ENCODE measurements at places on chromosomes 13 and 19. TPM values are rescaled to one million over a fixed set of nuclear protein-coding genes. Genes with fewer than 3 reads are reported as not detected.

- no peak overlapping the region for H3K4me3 ChIP-seq
- H3K36me3 ChIP-seq, result peaks cover 6% of the 10 kb centered on the region
- peaks cover 48% of the 10 kb centered on the region for H3K27me3 ChIP-seq
- H3K27ac ChIP-seq, result no peak overlapping the region
Measured at GRCh38 chr19:53908106-53908934, 758 bp upstream of the CACNG7 start.

- H3K4me1 ChIP-seq, result no peaks in the 10 kb centered on the region
- H3K4me3 ChIP-seq, result no peak overlapping the region
- H3K27me3 ChIP-seq, result no peaks in the 10 kb centered on the region
Measured at GRCh38 chr13:74867460-74867859, 614.5 kb downstream of the TBC1D4 start.

DNA sequence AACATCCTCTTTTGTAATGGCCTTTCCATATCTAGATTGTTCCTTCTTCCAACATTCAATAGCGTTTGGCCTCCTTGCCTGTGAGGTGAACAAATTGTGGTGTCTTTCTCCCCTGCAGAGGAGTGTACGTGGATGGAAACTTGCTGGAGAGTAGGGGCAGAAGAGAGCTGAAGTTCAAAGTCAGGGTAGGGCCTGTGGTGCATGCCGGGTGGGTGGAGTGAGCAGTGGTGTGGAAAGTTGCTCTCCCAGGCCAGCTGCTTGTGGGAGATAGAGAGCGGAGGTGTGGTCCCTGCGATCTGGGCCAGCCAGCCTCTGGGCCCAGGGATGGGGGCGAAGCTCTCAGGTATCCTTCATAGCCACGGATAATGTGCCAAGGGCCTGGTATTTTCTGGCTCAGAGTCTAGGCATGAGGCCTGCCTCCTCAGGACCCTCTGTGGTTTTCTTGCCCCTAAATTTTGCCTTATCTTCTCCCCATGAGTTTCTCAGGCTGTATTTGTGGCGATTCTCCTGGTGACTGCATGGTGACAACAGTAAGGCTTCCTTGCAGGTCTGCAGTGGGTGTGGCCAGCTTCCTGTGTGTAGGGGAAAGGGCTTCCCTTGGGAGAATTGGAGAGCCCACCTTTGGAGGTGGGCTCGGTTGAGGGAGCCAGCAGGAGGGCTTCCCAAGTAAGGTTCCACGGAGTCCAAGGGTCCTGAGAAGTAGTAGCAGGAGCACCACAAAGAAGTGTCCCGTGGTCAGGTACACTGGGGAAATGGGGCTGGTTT lies 6.7 kb downstream of the RGCC start:
- no peaks in the 10 kb centered on the region for H3K27me3 ChIP-seq
- peak overlapping the region; percentile 96 for H3K27ac ChIP-seq
- peak overlapping the region; percentile 80 for H3K4me3 ChIP-seq
- H3K4me1 ChIP-seq, result peaks cover 92% of the 10 kb centered on the region
- peaks cover 73% of the 10 kb centered on the region for H3K36me3 ChIP-seq

DNA sequence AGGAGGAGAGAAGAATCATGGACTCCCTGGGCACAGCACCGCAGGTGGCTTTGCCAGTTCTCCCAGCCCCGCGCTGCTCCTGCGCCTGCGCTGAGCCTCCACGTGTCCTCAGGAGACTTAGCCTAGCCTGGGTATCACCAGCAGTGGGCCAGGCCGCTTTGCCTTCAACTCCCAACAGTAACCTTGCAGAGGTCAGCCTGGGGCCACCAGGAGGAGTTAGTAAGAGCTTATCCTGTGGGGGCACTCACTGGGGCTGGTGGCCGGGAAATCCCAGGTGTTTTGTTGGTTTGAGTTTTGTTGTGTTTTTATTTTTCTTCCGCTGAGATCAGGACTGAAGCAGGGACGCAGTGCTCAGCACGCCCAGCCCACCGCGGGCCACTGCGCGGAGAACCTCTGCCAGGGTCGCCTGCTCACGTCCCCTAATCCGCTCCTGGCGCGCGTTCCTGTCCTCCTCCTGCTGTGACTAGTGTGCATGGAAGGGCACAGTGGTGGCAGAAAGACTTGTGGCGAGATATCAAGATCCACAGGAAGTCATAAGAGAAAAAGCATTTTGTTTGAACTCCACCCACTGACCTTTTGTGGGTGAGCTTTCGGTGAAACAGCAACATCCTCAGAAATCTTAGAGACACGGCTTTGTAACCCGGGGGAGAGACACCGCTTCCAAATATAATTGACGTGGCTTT lies 207.4 kb upstream of the RFC3 start:
- peak; percentile 8 for DNase-seq
- peak overlapping the region; percentile 95 for H3K27ac ChIP-seq
- H3K36me3 ChIP-seq, result no peaks in the 10 kb centered on the region
- H3K4me1 ChIP-seq, result peaks cover 46% of the 10 kb centered on the region
- H3K4me3 ChIP-seq, result peak overlapping the region; percentile 82

DNA sequence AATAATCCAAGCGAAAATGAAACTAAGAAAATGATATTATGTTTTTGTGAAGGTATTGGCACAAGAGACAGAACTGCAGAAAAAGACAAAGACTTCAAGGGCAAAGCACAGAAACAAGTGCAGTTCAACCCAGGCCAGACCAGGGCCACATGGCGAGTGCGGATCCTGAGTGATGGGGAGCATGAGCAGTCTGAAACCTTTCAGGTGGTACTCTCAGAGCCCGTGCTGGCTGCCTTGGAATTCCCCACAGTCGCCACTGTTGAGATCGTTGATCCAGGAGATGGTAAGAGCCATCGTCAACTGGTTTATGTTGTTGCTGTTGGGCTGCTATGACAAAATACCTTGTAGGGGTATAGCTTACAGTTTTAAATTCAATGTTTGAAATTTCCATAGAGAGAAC lies 82.6 kb downstream of the FREM2 start:
- H3K27ac ChIP-seq, result no peak overlapping the region
- no peak overlapping the region for H3K4me3 ChIP-seq
- no peaks in the 10 kb centered on the region for H3K27me3 ChIP-seq
- H3K36me3 ChIP-seq, result no peaks in the 10 kb centered on the region
- H3K4me1 ChIP-seq, result no peaks in the 10 kb centered on the region
- DNase-seq, result no peak

GRCh38 chr19:1267477-1268225 lies 1.5 kb upstream of the CIRBP start:
- peaks cover 45% of the 10 kb centered on the region for H3K4me1 ChIP-seq
- DNase-seq, result no peak
- peaks cover 30% of the 10 kb centered on the region for H3K36me3 ChIP-seq
- peak overlapping the region; percentile 53 for H3K4me3 ChIP-seq
- peak overlapping the region; percentile 72 for H3K27ac ChIP-seq
- H3K27me3 ChIP-seq, result no peaks in the 10 kb centered on the region

DNA sequence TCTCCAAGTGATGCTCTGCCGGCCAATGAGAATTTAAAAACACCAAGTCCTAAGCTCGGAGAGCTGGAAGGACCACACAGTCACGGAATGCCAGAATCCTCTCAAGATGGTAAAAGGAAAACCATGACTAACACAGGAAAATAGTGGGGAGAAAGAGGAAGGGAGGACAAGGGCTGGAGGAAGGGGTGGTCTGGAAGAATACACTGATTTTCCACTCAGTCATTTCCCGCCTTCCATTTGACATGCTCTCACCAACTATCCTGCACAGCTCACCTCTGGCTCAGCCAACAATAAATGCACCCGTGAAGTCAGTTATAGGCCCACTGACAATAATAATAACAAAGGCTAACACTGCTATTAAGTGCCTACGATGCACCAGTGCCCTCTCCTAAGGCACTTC lies 31.5 kb downstream of the SLC7A1 start:
- peaks cover 2% of the 10 kb centered on the region for H3K36me3 ChIP-seq
- H3K4me1 ChIP-seq, result peaks cover 44% of the 10 kb centered on the region
- H3K27ac ChIP-seq, result no peak overlapping the region
- no peak for DNase-seq
- H3K27me3 ChIP-seq, result no peaks in the 10 kb centered on the region

DNA sequence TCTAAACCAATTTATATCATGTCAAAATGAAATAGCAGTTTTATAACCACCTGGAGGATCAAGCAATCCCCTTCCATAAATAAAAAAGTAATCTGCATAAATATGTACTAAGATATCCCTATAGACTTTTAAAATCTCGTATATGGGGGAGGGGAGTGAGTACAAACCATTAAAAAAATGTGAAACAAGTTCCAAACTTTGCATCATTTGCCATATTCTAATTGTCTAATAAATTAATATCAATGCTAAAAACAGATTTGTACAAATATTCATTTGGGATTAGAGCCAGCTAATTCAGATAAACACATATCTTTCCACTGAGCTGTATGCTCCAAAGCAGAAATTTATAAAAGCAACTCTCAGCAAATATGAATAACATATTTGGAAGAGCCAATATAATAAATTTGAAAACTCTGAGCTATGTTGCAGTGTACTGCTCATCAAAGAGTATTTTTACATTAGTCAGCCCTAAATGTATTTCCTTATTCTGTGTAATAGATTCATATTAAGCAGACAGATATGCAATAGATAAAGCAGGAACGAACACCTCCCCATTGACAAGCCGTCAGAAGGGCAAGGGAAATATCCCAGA lies 970.2 kb downstream of the EFNB2 start:
- H3K27ac ChIP-seq, result no peak overlapping the region
- H3K4me3 ChIP-seq, result no peak overlapping the region
- H3K27me3 ChIP-seq, result no peaks in the 10 kb centered on the region
- no peaks in the 10 kb centered on the region for H3K4me1 ChIP-seq
- no peak for DNase-seq

GRCh38 chr19:41923045-41923788 lies 5.0 kb downstream of the ERFL start:
- peaks cover 10% of the 10 kb centered on the region for H3K36me3 ChIP-seq
- no peak overlapping the region for H3K4me3 ChIP-seq
- DNase-seq, result no peak

The ZNF730 gene
- 0.21 TPM for total RNA-seq

GRCh38 chr13:94854688-94855087 lies 142.3 kb upstream of the SOX21 start:
- H3K4me1 ChIP-seq, result peaks cover 6% of the 10 kb centered on the region
- no peak for DNase-seq

DNA sequence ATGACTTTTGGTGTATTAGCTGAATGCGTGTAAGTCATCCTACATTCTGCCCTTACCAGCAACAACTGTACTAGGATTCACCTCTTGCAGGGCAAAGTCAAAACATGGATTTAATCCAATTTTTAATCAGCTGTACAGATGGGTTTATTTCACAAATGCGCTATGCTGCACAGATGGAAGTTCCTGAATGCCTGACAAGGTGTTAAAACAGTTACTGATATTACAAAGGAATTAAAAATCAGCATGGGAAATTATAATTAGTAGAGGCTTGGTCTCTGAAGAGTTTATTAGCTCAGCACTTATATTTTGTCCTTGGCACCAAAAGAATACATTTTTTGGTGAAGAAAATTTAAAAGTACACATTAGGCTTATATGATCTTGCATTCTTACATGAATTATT lies 448.9 kb downstream of the PCDH9 start:
- H3K27me3 ChIP-seq, result no peaks in the 10 kb centered on the region
- no peak overlapping the region for H3K27ac ChIP-seq
- no peaks in the 10 kb centered on the region for H3K4me1 ChIP-seq
- DNase-seq, result no peak
- no peaks in the 10 kb centered on the region for H3K36me3 ChIP-seq
- H3K4me3 ChIP-seq, result no peak overlapping the region

The MAP2K2 gene
- 135 TPM for total RNA-seq

GRCh38 chr13:57724486-57725272 lies 93.1 kb downstream of the PCDH17 start:
- no peaks in the 10 kb centered on the region for H3K27me3 ChIP-seq
- H3K36me3 ChIP-seq, result no peaks in the 10 kb centered on the region
- H3K4me1 ChIP-seq, result no peaks in the 10 kb centered on the region
- H3K27ac ChIP-seq, result no peak overlapping the region

The LRRC25 gene
- total RNA-seq, result not detected

DNA sequence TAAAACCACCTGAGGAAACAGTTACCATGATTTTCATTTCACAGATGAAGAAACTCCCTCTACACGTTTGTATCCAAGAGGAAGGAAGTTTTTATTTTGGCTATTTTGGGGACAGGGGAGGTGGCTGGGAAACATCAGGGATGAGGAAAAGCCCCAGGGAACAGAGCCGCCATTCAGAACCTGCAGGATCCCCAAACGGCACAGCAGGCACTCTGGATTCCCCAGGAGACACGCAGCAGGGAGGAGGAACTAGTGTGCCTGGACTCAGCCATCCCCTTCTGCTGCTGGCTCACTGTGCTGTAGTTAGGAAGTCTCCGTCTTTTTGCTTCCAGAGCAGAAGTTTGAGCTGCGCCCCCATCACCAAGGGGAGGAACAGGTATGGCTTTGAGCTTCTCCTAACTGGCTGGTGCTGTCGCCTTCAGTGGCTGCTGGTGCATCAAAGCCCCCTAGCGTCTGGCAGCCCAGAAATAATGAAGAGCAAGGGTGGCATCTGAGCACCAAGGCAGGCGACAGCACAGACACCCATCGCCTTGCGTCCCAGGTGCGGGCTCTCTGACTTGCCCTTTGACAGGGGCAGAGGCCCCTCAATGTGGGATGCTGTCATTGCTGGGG lies 4.2 kb downstream of the NAPA start:
- peaks cover 4% of the 10 kb centered on the region for H3K27me3 ChIP-seq
- no peak for DNase-seq
- no peak overlapping the region for H3K27ac ChIP-seq
- H3K4me3 ChIP-seq, result no peak overlapping the region
- H3K36me3 ChIP-seq, result peaks cover 9% of the 10 kb centered on the region
- peaks cover 41% of the 10 kb centered on the region for H3K4me1 ChIP-seq

- no peak overlapping the region for H3K27ac ChIP-seq
- no peak overlapping the region for H3K4me3 ChIP-seq
- no peak for DNase-seq
- H3K27me3 ChIP-seq, result no peaks in the 10 kb centered on the region
- H3K4me1 ChIP-seq, result peaks cover 5% of the 10 kb centered on the region
Measured at GRCh38 chr19:11142528-11143171, 12.9 kb downstream of the SPC24 start.

- H3K4me3 ChIP-seq, result no peak overlapping the region
- no peak overlapping the region for H3K27ac ChIP-seq
- no peaks in the 10 kb centered on the region for H3K27me3 ChIP-seq
- H3K4me1 ChIP-seq, result no peaks in the 10 kb centered on the region
Measured at GRCh38 chr13:87376081-87376480, 295.1 kb upstream of the SLITRK5 start.
